ENCODE measurements at places on chromosomes 2 and 18. TPM values are rescaled to one million over a fixed set of nuclear protein-coding genes. Genes with fewer than 3 reads are reported as not detected.
A peak's percentile ranks its signal among the peaks of the same experiment; 100 is the strongest.

DNA sequence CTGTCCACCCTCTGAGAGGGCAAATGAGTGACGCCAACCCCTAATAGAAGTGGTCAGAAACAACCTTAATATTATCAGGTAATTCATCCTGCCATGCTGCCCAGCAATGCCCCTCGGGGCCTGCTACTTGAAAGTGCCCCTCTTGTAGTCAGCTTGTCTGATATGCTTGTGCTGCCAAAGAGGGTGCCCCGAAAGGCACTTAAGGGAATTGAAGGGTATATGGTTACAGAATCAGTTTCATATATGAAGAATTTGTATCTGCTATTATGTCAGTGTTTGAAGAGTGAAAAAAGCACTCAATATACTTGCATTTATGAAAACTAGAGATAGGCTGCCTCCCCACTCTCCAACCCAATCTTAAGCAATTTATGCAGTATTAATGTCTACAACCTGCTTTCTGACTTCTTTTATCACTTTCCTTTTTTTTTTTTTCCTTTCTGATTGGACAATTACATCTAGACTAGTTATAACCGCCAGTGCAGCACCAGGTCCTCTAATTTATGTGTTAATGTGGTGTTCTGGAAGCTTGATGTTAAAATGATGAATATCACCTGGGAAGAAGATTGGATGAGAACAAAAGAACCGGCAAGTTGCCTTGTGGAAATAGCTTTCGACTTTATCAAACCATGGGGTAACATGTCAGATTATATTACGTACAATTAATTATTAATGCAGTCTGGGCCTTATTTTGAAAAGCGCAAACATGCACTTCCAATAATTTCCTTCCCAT is 646.9 kb upstream of the ACVR2A start:
- DNase-seq, result no peak

DNA sequence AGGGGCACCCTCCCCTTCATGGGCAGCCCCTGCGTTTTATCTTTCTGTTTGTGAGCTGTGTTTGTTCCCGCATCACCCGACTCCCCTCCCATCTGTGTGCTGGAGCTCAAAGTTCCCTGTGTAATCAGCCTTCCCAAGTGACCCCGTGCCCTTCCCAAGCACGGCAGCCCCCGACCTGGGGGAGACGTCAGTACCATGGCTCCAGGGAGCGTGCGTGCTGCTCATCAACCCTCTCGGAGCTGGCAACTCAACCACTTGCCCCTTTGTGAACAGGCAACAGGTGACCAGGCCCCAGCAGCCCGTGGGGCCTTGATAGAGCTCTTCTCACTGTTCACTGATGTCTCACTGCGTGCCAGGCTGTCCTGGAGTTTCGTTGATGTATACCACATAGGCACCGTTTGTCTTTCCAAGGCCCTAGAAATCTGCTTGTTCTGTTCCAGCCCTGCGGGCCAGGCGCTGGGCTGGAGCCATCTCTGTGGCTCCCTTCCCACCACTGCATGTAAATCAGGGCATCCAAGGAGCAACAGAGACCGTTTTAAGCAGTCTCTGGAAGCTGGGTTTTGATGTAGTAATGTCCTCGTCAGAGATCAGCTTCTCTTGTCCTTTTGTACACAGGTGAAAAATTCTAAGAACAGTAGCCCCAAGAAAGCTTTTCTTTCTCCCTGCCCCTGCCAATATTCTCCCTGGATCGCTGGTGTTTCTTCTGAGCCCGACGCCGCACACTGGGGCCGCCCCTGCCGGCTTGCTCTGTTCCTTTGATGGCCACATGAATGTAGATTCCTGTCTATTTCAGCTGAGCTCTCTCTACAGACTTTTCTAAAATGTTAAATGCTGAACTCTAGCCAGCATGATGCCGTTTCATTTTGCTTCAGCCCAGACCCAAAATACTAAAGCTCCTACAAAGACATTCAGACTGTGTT is 107.0 kb upstream of the PTPRM start:
- DNase-seq, result no peak

GRCh38 chr2:218005486-218005885 is 2.7 kb upstream of the TNS1 start:
- DNase-seq, result no peak

DNA sequence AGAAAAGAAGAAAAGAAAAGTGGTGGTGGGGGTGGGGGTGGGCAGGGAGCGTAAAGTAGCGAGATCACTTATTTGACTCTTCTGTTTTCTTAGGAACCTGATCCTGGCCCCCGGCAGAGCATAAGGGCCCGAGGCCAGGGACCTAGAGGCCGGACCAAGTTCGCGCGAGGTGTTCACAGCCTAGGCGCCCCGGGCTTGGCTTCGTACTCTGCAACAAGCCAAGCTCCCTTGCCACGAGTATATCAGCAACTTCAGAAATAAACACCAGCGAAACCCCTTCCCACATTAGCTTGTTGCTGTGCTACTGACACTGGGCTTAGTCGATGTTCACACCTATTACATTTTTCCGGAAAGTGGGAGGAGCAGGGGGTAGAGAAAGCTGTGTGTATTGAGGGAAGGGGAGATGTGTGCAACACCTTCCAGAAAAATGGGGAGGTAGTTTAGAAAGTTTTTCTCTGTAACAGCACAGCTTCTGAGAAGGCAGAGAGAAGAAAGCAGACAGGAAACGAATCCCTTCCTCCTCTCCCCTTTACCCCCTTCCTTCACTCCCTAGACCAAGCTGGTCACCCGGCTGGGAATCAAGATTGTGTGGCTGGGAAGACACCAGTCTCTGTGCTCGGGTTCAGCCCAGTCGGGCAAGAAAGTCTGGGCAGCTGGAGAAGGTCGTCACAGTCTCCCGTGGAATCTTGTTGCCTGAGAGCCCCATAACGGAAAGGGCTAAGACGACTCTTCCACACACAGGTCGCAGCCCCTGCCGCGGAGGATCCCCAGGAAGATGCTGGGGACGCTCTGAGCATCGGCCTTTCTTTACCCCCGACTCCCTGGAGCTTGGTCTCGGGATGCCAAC is 12.0 kb upstream of the SATB2 start:
- no peak for DNase-seq

- no peak for DNase-seq
These were observed 21.2 kb upstream of the ALPI start for GRCh38 chr2:232434563-232435374.

GRCh38 chr2:16507655-16508489 is 157.8 kb downstream of the CYRIA start:
- peak; percentile 16 for DNase-seq

DNA sequence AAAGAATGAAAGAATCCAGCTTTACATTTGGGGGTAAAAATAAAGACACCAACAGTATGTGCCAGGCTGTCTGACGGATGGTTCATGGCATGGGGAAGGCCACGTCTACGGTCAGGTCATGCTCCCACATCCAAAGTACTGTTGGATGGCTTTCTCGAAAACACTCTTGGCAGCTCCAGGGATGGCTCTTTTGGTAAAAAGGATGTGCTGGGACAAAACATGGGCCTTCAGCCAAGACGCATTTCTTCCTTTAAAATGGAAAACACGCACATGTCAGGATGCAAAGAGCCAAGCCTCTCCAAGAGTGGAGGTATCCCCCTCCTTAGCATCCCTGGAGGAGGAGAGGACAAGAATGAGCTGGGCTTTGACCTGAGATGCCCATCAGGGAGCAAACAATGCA is 376.5 kb upstream of the KLHL29 start:
- no peak for DNase-seq

DNA sequence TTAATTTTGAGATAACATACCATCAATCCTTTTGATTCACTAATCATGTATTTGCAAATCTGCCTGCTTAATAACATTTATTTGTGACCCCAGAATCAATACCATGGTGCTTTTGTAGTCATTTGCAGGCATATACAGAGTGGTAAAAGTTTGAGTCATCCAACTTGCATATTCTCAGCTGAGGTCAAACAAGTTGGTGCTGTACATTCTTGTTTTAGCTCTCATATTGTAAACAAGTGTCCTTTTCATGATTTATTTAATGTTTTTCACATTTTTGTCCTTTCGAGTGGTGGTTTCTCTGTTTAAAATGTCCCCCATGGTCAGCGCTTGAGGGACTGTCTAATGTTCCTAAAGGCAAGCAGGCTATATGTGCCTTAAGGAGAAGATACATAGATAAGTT is 17.5 kb downstream of the RAB27B start:
- no peak for DNase-seq

DNA sequence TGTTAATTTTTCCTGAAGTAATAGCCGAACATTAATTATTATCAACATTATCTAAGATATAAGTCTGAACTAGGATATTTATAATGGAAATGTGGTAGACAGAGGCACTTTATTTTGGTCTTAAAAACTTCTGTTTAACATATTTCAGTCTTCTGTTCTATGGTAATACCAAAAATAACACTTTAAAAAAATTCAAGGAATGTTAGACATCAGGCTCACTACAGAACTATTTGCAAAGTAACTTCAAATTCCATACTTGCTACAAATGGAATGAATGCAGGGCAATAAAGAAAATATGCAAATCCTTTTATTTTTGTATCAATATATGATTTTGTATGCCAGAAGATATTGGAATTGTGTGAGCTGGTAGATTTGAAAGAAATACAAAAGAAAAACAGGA is 345.5 kb upstream of the DSEL start:
- no peak for DNase-seq

GRCh38 chr2:68716604-68717304 is 17.9 kb upstream of the ARHGAP25 start:
- DNase-seq, result no peak

DNA sequence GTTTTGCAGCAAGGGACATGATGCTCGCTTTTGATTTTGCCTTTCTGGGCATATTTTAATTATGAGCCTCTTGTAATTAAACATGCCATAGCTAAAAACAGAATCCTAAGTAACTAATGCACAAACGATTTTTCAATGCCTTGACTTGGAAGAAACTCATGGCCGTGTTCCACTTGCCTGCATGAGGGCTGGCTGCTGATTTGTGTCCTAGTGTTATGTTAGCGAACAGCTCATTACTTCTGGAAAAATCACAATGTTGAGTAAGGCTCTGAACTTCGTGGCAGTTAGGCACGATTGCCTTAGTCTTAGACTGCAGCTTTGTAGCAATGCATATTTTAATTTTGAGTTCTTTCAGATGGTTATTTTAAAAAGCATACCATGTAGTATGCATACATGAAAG is 4.5 kb downstream of the THSD7B start:
- no peak for DNase-seq

- DNase-seq, result peak; percentile 75
These were observed 16.9 kb upstream of the SULT1C2 start for GRCh38 chr2:108271691-108272253.

TRIM54 gene
- 8.2 TPM for total RNA-seq

TSPYL6 gene
- total RNA-seq, result not detected

FASTKD1 gene
- 19.2 TPM for total RNA-seq

FSHR gene
- total RNA-seq, result not detected

Data from PC-9 (cell line).